Stimulated activated CD4-positive, alpha-beta T cell treated with anti-CD3 and anti-CD28 coated beads, Interleukin-2, amount 100 ng/mL, for 4 hours (primary cell): ENCODE measurements at places on chromosomes 3 and 15.

GRCh38 chr3:111906656-111907055 lies 47.6 kb downstream of the PHLDB2 start:
- DNase-seq = no peak

- DNase-seq = peak; percentile 9
Observed at GRCh38 chr3:23740517-23740965, 65.2 kb upstream of the UBE2E1 start.

DNA sequence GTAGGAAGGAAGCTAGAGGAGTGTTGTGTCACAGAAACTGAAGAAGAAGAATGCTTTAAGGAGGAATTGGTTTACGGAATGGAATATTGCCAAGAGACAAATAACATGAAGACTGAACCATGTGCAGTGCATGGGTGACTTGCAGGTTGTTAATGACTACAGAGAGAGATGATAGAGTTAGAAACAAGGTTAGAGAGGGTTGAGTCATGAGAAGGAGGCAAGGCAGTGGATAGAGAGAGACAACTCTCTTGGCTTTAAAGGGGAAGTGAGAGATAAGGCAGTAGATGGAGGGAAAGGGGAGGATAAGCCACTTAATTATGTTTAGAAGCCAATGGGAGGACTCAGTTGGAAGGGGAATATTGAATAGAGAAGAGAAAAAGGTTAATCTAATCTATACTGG lies 119.3 kb upstream of the CCNL1 start:
- DNase-seq = no peak

GRCh38 chr3:127222163-127222562 lies 29.2 kb downstream of the PRR23E start:
- no peak for DNase-seq

GRCh38 chr3:107740992-107741896 lies 218.5 kb downstream of the BBX start:
- DNase-seq = no peak

DNA sequence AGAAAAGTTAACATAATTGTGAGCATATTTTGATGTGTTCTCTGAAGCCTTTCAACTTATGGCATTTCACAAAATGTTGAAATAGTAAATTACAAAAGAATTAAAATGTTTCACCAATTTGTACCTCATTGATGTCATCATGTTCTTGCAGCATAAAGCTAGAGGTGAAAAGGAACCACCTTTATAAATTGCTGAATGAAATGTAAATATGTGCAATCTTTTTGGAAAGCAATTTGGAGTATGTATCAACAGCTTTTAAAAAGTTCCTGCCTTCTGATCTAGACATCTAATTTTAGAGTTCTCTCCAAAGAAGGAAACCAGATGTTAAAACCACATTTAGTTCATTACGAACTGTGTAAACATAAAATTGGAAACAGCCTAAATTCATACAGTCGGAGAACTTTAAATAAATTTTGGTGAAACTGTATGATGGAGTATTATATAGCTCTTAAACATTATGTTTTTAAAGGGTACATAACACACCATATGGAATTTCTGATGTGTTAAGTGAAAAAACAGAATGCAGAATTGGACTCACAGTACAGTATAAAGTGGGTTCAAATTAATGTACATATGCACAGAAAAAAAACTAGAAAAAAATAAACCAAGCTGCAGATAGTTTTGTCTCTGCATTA lies 311.2 kb upstream of the NAALADL2 start:
- no peak for DNase-seq

DNA sequence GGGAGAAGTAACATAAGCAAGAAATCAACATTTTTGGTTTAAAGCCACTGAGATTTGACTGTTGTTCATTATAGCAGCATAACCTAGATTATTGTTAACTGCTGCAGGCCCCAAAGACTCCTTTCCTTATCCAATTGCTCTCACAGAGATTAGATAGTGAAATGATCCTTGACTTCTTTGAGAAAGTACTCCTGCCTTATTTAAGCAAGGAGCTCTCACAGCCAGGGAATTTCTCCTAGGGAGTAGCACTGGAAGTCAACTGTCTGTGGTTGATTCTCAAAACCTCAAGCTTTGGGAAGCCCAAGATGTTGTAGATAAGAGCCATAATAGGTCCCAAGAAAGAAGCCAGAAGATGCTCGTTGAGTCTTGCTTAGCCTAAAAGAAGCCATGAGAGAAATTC lies 151.8 kb upstream of the TSC22D2 start:
- no peak for DNase-seq

DNA sequence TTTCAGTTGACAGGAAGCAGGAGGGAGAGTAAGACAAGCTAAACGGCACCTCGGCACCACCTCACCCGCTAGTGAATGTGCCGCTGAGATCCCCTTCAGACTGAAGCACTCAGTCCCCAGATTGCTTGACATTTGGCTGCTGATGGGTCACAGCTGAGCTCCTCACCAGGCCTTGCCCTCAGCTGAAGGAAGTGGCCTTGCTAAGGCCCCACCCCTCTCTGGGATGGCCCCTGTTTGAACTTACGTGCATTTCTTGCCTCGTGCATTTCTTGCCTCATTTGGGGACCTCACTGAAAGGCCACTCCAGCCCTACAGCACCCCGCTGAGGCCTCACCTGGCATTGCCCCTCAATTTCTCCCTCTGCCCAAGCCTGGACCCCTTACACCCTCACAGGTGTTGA lies 39.8 kb downstream of the EOGT start:
- no peak for DNase-seq

GRCh38 chr15:58880320-58880719 lies 53.2 kb downstream of the SLTM start:
- DNase-seq = no peak

DNA sequence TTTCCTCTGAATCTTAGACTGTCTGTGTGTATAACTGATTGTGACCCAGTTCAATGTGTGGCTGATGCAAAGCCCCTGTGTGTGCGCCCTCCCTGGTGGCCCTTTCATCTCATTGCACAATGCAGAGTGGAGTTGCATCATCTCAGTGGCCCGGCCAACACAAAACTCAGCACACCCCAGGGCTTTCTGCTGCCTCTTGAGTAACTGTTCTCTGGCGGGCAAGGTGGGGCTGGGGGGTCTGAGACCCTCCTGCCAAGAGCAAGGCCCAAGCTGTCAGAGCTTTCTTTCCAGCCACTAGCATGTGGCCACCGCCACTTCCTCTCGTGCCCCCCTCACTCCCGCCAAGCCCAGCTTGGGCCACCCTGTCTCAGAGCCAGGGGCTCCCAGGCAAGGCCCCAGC lies 80.7 kb upstream of the ALDH1L1 start:
- DNase-seq = no peak

DNA sequence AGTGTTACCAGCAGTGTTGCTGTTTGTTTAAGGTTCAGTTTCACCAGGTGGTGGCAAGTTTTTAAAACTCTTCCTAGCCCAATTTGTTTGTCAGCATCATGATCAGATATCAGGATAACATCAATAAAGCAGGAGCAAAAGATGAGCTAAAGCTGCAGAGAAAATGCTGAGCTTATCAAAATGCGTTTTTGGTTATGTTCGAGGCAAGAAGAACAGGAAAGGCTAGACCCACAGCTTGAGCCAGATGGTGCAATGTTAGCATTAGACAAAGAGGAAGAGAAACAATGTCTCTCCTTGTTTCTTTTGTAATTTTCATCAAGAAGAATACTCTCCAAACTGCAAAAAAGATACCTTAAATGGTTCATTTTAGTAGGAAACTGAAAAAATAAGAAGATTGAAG lies 66.2 kb downstream of the THRB start:
- DNase-seq = no peak

DNA sequence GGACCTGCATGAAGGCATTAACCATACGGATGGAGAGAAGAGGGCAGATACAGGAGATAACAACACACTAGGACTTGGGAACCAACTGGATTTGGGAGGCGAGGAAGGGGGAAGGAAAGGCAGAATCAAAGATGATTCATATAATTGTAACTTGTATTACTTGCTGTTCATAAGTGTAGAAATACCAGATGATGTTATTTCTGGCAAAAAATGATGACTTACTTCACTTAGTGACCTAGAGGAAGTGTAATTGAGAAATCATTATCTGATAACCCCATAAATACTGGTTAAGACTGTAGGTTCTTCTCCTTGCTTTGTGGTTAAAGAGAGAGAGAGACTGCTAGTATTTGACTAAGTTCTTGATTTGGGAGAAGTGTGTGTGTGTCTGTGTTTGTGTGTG lies 50.5 kb upstream of the GK5 start:
- no peak for DNase-seq

DNA sequence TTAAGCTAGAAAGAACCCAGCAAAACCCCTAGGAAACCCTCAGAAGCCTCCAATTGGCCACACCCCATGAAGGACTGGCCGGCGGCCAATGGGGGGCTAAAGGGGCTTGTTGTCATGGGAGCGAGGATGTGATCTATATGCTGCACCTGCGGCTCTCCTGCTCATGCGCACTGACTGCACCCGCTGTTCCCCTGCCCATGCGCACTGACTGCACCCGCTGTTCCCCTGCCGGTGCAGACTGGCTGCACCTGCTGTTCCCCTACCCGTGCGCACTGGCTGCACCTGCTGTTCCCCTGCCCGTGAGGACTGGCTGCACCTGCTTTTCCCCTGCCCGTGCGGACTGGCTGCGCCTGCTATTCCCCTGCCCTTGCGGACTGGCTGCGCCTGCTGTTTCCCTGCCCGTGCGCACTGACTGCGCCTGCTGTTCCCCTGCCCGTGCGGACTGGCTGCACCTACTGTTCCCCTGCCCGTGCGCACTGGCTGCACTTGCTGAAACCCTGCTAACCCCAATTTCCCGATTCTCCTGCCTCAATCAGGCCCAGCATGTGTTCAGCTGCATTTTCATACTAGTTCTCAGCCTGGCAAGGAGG lies 16.8 kb upstream of the MCCC1 start:
- DNase-seq = peak; percentile 22

DNA sequence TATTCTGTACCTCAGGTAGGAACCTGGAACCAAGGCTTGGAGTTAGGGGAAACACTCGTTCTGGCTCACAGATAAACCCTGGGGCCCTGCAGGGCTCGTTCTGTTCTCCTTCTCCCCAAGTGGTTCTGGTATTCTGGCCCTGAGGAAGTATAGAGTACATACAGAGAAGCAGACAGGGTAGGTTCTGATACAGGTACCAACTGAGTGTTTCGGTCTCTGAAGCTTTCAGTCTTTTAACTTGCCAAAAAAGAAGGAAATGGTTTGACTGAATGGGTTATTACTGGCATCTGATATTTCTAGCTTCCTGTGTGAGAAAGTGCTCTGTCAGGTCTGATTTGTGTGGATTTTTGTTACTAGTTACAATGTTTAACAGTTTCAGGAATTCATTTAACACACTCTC lies 67.3 kb downstream of the UBE2E2 start:
- no peak for DNase-seq

DNA sequence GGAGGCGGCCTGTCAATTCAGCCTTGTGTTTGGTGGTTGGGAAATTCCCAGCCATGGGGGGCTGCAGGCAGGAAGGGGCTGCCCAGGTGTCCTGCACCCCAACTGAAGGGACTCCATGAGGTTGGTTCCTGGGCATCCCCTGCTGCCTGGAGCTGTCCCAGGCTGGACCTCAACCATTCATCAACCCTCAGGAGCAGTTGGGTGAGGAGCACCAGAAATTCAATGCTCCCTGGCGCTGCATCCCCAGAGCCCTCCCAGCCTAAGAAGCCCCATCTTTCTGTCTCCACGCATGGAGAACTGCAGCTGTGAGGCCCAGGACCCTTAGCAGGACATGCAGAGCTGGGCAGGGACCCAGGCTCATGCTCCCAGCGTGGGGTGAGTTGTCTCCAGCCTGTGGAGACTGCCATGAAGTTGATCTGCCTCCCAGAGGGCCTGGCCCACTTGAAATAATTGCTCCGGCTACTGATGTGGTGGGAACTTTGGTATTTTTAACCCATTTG lies 8.0 kb upstream of the SEMA3B start:
- DNase-seq = no peak
